ENCODE measurements at places on chromosomes 16 and 17.
A peak's percentile ranks its signal among the peaks of the same experiment; 100 is the strongest.

GRCh38 chr16:56689171-56689570 is 6.9 kb downstream of the MT1X start:
- peak; percentile 46 for DNase-seq

DNA sequence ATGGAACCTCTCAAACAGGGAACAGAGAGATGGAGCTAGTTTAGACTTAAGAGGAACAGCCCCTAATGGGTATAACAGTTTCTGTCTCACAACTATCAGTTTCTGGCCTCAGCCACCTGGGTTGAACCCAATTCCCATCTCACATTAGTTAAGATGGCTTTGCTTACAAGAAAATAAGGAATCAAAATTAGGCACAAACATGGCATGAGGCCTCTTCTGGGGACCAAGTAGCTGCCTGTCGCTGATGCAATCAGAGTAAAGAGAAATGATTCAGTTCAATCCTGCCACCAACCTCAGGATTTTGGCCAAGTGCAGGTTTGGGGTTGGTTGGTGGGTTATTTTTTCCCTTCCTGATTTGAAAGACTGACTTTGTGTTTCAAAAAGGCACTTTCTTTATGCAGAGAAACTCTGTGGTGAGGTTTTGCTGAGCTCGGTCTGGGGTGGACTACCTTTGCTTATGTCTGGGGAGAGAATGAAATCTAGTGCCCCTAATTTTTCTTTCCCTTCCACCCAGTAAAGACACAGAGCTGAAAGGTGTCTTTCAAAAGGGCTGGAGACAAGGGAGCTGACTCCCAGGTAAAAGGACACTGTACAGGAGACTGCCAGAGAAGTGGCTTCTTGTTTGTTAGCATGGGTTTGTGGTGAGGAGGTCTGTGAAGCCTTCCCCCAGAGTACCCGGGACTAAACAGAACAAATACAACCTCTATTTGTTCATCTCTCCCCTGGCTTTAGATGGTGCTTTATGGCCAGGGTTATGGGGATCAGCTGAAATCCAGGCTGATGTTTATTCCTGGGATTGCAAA is 44.8 kb upstream of the NFAT5 start:
- DNase-seq, result peak; percentile 53

GRCh38 chr17:67746704-67747571 is 29.2 kb downstream of the NOL11 start:
- DNase-seq, result no peak

GRCh38 chr17:73313526-73314127 is 1.8 kb upstream of the CDC42EP4 start:
- DNase-seq, result no peak

GRCh38 chr17:74877592-74878548 is 5.1 kb upstream of the FDXR start:
- DNase-seq, result no peak

- no peak for DNase-seq
Observed at GRCh38 chr16:54689072-54689865, 241.4 kb upstream of the IRX5 start.

- DNase-seq, result no peak
Observed at GRCh38 chr16:81549547-81550431, 105.2 kb downstream of the CMIP start.

- no peak for DNase-seq
Observed at GRCh38 chr16:2212362-2213324, 2.0 kb upstream of the BRICD5 start.

GRCh38 chr17:4003501-4004421 is 39.5 kb upstream of the ATP2A3 start:
- no peak for DNase-seq

DNA sequence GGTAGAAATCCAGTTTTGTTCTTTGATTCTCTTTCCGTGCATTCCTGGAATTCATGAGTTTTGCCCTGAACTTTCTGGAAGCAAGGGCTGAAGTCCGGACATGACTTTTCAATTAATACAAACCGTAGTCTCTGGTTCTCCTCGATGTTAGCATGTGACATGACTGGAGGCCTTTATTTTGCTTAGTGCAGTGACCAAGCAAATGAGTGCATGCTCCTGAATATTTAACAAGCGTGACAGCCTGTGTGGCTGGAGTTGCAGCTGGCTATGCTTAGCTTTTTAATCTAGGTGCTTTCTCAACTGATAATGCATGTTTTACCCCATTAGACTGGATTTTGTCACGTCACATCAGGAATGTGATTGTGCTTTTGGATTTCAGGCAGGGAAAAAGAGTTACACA is 302.1 kb downstream of the MAP2K6 start:
- peak; percentile 13 for DNase-seq

Measured in fibroblast of skin of back (primary cell).